ENCODE measurements at places on chromosomes 11 and 22.
A peak's percentile ranks its signal among the peaks of the same experiment; 100 is the strongest.

DNA sequence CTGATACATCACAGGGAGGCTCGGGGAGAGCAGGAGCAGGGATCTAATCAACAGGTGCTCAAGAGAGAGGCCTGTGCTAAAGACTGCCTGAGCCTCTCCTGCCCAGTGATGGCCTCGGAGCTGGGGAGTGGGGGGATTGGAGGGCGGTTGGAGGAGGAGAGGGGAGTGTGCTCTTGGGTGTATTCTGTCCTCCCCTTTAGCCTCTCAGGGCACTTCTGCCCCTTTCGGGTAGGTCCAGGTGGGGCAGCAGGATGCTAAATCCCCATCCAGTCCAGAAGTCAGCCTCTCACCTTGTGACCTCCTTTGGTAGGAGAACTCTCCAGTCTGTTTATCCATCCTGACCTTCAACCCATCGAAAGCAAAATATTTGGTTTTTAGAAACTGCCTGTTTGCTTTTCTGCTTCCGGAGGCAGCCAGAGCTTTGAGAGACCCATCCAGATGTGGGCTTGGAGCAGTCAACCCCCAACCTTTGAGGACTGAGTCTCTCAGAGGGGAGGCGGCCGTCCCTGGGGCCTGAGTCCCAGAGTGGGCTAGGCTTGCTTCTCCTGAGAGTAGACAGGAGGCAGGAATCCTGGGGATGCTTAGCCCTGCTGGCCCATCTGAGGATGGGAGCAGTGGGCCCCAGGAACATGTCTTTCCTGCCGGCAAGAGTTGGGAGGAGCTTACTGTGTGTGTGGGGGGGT is 105.2 kb upstream of the SYT13 start:
- DNase-seq = no peak

DNA sequence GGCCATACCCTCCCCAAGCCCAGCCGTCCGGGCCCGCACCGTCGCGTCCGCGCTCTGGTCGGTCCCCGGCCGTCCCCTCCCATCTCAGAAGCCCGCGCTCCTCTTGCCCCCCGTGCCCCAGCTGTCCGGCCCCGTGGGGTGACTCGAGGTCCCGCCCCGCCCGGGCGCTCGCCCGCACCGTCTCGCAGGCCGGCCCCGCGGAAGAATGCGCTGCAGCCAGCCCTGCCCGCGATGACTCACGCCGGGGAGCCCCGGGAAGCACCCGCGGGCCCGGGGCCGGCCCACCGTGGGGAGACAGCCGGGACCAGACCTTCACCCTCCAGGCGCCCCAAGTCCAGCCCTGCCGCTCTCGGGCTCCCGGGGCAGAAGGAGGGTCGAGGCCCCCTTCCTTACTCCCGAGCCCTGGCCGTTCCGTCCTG is 320 bp upstream of the PHLDA2 start:
- DNase-seq = no peak

DNA sequence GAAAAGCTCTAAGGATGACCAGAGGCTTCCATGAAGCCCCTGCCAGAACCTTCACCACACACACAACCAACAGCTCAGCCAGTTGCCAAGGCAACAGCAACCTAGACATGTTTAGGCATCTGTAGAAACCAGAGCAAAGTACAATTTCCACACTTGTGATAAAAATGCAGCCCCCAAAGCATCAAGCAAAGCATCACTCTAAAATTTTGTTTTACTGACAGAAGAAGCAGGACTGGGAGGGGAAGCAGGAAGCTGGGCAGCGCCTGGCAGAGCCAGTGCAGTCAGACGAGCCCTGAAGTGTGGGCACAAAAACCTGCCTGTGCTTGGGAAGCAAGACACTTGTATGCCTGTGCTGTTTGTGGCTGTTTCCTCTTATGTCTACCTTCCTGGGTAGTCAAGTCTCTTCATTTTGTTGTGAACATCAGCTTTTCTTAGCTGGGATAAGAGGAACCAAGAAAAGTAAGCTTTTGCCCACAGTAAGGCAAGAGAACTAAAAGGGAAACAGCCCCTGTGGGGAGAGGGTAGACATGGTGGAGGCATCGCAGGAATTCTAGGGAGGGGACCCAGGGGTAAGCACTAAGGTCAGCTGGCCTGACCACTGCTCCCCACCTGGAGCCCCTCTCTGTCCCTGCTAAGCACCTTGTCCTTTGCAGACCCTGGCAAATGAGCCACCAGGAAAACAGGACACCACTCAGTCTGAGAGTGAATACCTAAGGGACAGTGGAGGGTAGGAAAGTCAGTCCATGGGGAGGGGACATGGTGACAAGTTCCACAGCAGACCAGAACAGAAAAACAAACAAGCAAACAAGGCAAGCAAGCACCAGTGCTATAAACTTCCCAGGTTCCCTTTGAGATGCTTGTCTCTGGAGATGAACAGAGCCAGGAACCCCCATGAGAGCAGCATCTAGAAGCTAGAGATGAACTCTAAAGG is 13.4 kb downstream of the PACSIN2 start:
- DNase-seq = no peak

DNA sequence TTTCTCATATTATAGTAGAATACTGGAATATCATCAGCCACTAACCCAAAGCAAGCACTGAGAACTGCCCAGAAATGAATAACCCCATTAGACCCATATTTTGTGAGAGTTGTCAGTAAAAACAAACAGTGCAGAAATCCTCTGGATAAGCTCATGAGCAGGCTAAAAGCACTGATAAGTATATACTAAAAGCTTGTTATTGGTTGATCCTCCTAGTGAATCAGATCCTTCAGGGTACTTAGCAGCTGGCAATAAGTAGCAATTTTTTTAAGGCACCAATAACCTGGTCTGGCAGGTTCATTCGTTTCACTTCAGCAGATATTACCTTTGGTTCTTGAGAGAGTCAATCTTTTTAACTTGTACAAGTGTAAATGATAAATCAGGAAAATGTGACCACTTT is 1.2 kb downstream of the NOX4 start:
- no peak for DNase-seq

DNA sequence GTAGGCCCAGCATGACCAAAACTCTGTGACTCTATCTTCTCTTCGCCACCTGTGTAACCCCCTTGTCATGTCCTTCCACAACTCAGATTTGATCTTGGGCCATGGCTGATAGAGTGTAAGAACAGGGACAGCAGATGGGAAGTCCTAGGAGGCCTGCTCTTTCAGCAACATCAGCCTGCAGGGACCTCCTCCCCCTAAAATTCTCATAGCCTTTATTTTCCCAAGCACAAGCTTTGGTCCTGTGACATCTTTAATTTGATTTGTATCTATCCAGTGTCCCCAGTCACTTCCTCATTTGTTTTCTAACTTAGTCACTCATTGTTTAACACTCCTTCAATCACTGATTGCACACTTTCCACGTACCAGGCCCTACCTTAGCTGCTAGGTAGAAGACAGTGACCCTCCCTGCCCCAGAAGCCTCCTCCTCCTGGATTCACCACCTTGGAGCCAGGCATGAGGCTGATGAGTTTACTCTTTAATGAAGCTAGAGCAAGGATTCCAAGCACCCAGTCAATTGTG is 5.3 kb downstream of the UBQLN3 start:
- peak; percentile 4 for DNase-seq

DNA sequence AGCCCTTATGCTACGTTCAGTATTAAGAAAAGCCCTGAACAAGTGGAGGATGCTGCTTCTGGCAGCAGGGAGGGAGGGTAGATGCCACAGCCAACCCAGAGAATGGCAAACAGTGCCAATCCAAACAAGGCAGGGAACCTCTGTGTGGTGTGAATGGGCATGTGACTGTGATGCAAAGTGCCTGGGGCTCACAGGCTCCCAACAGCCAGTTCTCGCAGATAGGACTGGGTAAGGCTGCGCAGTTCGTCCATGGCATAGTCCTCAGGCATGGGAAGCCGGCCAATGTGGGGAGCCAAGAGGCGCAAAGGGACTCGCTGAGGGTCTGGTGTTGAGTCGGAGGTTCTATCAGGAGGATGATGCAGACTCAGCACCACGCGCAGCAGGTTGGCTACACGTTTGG is 4.8 kb upstream of the CHRNA10 start:
- DNase-seq = no peak

DNA sequence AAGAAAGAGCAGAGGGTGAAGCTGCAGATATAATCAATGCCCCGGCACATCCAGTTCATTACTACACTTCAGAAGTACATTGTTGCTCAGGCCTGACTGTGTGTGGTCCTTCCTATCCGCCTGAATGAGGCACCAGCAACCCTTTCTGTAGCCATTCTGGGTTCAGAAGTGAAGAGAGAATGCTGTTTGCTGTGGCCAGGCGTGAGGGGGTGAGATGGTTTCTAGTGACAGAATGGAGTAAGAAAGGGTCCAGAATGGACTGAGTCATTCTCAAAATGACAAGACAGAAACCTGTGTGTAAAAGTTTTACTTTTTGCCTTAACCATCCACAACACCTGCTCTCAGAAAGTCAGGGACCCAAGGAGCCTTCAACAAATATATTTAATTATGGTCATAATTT is 334.8 kb downstream of the GUCY1A2 start:
- no peak for DNase-seq

DNA sequence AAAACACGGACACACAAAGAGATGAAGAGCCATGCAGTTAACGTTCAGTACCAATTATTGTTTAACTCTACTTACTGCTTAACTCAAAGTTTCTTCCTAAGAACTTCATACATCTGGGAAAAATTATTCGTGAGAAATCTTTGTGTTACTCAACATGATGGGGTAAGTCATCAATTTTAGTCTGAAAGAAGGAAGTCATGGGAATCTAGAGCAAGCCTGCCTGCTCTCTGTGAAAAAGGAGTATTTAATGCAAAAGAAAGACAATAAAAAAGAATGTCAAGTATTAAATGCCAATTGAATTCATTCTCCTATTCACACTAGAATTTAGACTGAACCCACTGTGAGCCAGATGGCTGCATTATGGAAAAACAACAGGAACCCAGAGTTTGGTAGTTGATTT is 16.0 kb downstream of the TMEM123 start:
- no peak for DNase-seq

DNA sequence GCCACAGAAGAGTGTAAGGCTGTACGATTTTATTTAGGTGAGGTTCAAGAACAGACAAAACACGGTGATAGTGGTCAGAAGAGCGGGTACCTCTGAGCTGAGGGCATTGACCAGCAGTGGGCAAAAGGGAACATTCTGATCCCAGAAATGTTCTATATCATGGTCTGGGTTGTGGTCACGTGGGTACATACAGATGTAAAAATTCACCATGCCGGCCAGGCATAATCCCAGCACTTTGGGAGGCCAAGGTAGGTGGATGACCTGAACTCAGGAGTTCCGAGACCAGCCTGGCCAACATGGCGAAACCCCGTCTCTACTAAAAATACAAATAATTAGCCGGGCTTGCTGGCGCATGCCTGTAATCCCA is 31.1 kb upstream of the GCAT start:
- no peak for DNase-seq
